ENCODE measurements at places on chromosomes 12 and 14. TPM values are rescaled to one million over a fixed set of nuclear protein-coding genes. Genes with fewer than 3 reads are reported as not detected.

- no peak for DNase-seq
Measured at GRCh38 chr12:83181074-83181473, 494.4 kb downstream of the TMTC2 start.

DNA sequence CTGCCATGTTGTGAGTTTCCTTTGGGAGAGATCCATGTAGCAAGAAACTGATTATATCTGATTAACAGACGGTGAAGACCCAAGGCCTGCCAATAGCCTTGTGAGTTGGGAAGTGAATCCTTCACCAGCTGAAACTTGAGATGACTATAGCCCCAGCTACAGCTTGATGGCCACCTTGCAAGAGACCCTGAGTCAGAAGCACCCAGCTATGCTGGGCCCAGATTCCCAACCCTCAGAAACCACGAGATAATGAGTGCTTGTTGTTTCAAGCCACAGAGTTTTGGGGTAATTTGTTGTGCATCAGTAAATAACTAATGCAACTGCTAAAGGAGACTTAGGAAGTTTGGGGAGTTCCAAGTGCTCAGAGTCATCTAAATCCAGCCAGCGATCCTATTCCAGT, 80.3 kb downstream of the AVPR1A start:
- no peak for DNase-seq

- DNase-seq: no peak
Measured at GRCh38 chr14:28083389-28083788, 683.2 kb upstream of the FOXG1 start.

GRCh38 chr14:33229269-33229929, 290.7 kb downstream of the NPAS3 start:
- no peak for DNase-seq

DNA sequence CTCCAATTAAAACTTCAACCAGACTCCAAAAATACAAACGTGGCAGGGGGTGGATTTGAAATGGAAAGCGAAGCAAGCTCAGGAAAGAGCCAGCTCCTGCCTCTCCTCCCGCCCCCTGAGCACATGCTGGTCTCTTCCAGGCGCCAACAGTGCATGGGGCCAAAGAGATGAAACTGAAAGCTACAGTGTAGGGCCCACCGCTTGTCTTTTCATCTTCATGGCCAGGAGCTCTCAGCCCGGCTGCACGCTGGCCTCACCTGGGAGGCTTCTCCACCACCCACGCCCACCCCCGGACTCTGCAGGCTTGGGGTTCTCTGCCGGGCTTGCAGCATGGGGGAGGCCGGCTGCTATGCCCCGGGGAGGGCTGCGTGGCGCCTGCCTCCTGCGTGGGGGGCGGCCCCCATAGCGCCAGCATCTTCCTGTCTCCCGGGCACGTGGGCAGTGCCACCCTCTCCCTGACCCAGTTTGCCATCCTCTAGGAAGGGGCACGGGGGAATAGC, 2.0 kb downstream of the RIMBP2 start:
- no peak for DNase-seq

GRCh38 chr14:74593241-74593953, 18.6 kb downstream of the LTBP2 start:
- DNase-seq: no peak

GRCh38 chr14:47389535-47389934, 285.9 kb downstream of the MDGA2 start:
- no peak for DNase-seq

GRCh38 chr12:104682790-104683279, 226.1 kb downstream of the CHST11 start:
- DNase-seq: no peak

Gene AQP6
- not detected for total RNA-seq

DNA sequence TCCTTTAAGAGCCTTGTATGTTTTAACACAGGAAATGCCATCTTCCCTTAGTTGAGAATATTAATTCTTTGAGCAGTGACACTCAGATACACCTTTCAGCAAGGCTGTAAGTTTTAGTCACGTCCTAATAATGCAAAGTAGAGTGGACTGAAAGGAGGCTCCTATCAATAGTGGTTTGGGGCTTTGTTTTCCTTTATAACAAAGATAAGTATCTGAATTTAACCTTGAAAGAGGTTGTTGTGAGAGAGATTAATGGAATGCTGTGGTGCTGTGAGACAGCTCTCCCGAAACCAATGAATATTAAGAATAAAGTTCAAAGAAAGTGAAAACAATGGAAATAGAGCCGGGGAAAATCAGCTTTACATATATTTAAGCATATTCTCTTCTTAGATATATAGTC, 259.6 kb downstream of the ERC1 start:
- no peak for DNase-seq

Gene TSHR
- total RNA-seq: not detected

- DNase-seq: no peak
Measured at GRCh38 chr12:112126911-112127310, 1.6 kb downstream of the TRAFD1 start.

DNA sequence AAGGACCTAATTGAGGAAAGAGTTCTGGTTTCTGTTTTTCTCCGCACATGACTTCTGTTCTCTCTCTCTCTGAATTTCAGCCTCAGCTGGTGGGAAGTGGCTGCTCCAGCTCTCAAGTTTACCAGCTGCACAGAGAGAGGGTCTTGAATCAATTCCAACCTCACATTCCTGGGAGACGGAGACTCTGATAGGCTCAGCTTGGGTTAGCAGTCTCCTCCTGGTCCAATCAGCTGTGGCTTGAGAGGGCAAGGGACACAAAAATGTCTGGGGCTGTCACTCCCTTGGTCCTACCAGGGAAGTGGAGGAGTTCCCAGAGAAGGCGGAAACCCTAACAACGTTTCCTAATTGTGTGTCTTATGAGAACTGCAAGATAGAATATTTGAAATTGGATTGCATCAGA, 7.0 kb downstream of the CCDC63 start:
- no peak for DNase-seq

GRCh38 chr12:52946797-52947547, 1.9 kb upstream of the KRT18 start:
- no peak for DNase-seq

DNA sequence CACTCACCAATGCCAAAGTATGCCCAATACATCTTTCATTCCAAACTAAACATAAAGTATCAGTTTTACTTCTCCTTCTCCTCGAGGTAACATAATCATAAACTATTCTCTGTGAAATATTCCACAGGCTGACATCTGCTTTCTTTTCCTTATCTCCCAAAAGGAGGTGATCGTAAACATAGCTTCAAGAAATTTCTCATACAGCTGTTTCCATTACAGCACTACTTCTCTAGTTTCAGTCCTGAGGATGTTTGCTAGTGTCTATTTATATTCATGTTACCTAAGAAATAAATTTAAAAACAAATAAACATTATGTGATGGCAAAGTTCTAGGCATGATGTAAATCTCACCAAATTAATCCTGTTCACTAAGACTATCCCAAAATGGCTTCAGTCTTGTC, 90.1 kb upstream of the CPSF6 start:
- DNase-seq: no peak

DNA sequence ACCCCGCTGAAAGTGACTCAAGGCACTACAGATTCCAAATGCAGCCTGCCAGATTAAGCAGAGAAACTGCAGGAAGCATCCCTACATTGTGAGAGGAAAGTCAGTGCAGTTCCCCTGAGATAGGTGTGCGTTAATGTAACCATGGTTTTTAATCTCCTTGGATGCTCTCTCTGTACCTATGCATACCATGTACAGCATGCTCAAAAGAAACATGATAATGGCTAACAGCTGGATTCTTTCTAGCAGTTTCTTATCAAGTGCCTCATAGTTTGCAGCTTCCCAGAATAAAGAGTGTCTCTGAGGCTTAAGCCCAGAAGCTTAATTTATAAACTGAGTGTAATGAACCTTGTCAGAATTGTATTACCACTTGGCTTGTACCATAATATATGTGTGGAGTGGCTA, 17.1 kb upstream of the MDM1 start:
- DNase-seq: no peak

DNA sequence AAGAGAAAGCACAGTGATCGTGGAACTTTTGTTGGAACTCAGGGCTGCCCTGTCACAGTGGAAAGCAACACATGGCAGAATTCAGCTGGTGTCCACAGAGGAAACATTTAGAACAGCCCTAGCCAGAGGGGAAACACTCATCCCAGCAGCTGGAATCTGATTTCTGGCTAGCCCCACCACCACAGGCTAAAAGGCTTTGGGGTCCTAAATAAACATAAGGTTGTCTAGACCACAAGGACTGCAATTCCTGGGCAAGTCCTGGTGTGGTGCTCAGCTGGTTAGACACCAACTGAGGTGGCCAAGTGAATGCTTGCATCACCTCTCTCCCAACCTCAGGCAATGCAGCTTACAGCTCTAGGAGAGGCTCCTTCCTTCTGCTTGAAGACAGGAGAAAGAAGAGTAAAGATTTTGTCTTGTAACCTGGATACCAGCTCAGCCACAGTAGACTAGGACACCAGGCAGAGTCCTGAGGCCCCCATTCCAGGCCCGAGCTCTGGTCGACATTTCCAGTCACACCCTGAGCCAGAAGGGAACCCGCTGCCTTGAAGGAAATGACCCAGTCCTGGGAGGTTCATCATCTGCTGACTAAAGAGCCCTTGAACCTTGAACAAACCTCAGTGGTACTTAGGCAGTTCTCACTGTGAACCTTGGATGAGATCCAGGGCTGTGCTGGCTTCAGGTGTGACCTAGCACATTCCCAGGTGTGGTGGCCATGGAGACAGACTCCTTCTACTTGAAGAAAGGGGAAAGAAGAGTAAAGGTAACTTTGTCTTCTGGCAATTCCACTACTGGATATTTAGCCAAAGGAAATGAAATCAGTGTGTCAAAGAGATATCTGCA, 85.4 kb upstream of the PLXNC1 start:
- no peak for DNase-seq
